ENCODE measurements at places on chromosomes 3 and 15.
A peak's percentile ranks its signal among the peaks of the same experiment; 100 is the strongest.

- DNase-seq, result no peak
These were observed 178.5 kb upstream of the RASGRP1 start for GRCh38 chr15:38743147-38743546.

- no peak for DNase-seq
These were observed 4.8 kb upstream of the SACM1L start for GRCh38 chr3:45684327-45684892.

DNA sequence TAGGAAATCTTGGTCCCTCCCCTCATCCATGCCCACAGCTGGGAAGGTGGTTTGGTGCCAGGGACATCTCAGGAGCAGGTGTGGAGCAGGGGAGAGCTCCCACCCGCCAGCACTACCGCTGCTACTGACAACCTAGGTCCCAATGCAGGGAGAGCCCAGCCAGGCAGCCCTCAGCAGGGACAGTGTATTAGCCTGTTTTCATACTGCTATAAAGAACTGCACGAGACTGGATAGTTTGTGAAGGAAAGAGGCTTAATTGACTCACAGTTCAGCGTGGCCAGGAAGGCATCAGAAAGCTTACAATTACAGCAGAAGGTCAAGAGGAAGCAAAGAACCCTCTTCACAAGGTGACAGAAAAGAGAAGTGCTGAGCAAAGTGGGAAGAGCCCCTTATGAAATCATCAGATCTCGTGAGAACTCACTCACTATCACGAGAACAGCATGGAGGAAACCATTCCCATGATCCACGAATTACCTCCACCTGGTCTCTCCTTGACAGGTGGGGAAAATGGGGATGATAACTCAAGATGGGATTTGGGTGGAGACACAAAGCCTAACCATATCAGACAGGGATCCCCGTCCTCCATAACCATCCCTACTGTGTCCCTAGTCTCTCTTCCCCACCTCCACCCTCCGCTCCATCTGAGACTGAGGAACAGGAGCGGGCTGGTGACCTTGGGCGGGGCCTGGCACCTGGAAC, 218.6 kb downstream of the TBC1D2B start:
- DNase-seq, result no peak

DNA sequence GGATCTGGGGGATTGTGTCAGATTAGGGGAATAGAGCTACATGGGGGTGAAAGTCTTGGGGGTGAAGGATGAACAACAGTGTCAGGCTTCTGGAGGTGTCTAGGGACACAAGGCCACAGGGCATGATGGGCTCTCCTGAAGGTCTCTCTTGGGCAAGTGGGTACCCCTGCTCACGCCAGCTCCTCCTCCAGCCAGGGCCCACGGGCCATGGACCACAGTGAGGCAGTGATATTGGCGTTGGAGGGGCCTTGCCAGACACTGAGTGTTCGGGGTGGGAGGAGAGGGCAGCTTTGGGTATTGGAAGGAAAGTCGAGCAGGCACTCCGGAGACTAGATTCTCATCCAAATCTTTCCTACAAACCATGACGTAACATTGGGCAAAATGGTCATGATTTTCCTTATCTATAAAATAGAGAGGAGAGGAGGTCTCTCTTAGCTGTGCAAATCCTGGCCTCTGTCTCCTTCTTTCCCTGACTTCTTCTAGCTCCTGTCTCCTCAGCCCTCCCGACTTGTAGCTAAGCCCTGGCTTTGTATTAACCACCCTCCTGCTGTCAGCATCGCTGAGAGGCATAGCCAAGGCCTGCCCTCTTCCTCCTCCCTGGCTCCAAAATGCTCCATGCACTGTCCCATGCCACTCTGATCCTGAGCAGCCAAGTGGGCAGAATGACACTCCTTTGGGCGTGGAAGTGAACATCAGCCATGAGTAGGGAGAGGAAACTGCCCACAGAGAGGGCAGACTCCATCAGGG, 24.0 kb upstream of the SRP14 start:
- no peak for DNase-seq

DNA sequence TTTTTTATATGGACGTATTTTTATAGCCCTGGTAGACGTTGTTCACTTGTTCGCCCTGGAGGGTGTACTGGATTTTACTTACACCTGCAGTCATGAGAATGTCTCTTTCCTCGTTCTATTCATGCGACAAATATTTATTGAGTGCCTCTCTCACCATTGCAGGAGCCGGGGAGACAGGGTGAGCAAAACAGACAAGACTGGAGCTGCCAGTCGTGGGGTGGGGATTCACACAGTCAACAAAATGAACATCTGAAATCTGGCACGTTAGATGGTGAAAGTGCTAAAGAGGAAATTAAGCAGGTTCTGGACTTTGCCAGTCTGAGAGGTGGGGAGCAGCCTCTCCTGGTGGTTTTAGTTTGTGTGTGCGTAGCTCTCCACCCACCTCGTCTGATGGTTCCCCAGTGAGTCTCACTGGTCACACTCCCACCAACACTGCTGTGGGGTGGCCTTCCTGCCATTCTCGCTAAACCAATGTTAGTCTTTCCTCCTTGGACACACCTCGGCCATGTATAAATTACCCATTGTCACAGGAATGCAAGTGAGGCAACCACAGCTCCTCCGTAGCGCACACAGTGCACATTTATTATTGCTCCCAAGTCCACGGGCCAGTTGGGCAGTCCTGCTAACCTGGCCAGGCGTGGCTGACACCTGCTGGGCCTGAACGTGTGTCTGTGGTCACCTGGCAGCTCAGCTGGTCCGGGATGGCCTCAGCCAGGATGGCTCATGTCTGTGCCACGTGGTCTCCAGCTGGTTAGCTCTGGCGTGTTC, 31.5 kb downstream of the FBLN2 start:
- DNase-seq, result peak; percentile 23

GRCh38 chr15:70870051-70870450, 16.1 kb upstream of the LARP6 start:
- DNase-seq, result peak; percentile 94

DNA sequence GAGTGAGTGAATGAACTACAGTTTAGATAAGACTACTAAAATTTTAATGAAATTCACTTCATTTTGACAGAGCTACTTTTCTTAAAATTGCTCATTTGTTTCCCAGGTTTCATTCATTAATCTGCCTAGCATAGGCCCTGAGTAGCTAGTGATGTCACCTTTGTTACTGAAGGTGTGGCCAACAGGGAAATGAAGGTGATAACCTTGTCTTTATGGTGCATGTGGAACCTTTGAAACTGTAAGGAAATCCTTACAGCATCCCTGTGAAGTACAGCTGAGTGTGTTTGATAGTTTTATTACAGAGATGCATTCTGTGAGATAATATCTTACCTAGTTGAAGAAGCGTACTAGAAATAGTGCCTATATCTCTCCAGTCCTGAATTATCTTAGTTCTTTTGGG, 112.9 kb downstream of the AKAP13 start:
- DNase-seq, result no peak

DNA sequence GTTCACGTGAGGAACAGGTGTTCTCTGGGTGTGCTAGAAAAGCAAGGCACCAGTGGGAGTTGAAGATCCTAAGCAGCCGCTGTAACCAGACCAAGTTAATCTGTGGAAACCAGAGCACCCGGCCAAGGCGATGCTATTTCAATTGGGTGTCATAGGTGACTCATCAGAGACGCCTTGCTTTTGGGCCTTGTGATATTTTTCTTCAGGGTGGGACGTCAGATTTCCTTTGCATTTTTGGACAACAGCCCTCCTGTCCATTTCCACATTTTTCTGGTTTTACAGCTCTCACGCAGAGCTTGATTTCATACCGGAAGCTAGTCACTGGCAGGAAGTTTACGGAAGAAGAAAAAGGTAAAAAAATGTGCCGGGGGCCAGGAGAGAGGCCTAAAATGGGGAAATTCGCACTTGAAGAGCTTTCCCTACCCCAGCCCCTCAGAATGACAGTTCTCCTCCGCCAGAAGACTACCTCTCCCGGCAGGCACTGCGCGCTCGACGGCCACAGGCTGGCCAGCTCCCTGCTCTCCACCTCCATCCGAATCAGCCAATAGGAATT, 471 bp upstream of the KBTBD8 start:
- DNase-seq, result peak; percentile 66

GRCh38 chr3:38541806-38542205, 45.7 kb downstream of the EXOG start:
- peak; percentile 92 for DNase-seq

DNA sequence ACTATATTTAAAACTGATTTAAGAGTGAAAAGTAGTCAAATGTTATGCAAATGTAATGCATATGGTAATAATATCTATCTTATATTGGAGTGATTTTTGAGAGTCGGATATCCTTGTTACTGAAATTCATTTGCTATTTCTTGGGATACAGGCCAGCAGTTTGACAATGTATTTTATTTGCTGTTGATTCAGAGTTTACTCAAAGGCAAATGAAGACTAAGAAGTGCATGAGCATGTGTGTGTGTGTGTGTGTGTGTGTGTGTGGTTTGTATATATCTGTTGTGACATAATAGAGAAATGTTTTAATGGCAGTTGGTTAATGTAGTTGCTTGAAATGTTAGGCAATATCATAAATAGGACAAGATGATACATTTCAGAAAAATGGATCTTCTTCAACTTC, 39.0 kb downstream of the UNC13C start:
- no peak for DNase-seq

GRCh38 chr3:177358977-177359592, 161.8 kb upstream of the TBL1XR1 start:
- DNase-seq, result peak; percentile 65

DNA sequence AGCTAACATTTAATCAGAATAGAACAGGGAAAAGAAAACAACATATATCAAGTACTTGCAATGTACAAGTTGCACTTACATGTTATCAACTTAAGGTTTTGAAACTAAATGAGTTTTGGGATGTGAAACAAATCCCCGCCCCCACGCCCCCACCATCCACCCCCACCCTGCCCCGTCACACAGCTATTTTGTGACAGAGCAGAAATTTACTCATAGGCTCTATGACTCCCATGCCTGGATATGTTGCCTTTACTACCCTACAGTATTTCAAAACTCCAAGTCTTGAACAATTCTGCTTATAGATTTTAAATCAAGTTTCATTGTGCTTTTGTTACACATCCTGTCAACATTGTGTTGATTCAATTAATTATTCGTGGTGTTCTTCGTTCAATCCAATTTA, 18.1 kb upstream of the IL1RAP start:
- no peak for DNase-seq

GRCh38 chr3:24373198-24373959, 121.3 kb downstream of the THRB start:
- DNase-seq, result no peak

All from osteoblast (primary cell).